ENCODE measurements at places on chromosomes 5 and 9. TPM values are rescaled to one million over a fixed set of nuclear protein-coding genes. Genes with fewer than 3 reads are reported as not detected.
A peak's percentile ranks its signal among the peaks of the same experiment; 100 is the strongest.

GRCh38 chr5:79859588-79859987, 131.5 kb downstream of the MTX3 start:
- peak; percentile 74 for DNase-seq

DNA sequence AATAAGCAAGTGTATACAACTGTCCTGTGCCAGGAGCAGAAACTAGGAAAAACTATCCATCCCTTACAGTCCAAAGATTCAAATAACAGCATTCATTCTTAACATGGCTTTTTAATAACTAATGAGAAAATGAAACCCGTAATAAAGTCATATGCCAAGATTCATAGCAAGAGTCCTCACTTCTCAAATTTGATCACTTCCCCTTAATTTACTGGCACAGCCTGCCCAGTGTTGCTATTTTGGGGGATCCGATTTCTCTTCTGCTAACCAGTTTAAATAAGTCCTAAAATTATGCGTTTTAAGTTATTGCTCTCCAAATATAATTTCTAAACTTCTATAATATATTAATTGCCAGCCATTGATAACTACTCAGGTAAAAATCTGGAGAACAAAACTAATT, 177.0 kb upstream of the PTGER4 start:
- no peak for DNase-seq

- DNase-seq: no peak
These were observed 14.7 kb upstream of the MLANA start for GRCh38 chr9:5876026-5876425.

HK3 gene
- polyA plus RNA-seq: 2.0 TPM

FCN2 gene
- polyA plus RNA-seq: 2.8 TPM

- DNase-seq: peak; percentile 8
These were observed 56.2 kb downstream of the CNTLN start for GRCh38 chr9:17191082-17191481.

DNA sequence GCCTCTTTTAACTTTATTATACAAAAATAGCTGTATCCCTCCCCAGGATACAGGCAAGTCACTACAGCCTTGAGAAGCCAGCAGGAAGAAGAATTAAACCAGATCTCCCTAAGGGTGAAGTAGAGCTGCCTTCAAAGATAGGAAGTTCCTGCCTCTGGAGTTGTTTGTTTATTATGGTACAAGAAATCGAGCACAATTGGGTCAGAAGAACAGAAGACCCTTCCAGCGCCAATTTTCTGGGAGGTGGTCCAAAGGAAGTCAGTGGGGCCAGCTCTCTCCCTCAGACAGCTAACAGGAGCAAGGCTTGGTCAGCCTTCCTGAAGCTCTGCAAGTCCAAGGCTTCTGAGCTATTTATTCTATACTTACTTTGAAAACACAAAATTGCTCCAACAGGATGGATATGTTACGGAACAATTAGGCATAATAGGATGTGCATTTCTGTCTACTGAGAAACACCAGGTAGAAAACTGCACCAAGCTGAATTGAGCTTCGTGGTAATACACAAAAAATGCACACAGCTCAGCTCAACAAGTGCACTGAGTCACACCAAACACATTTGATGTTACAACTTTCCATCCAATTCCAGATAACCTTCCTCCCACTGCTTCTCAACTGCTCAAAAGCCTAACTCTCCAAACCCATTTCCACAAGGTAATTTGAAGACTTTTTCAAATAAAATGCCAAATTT, 16.0 kb downstream of the SERINC5 start:
- DNase-seq: no peak

GRCh38 chr5:137617528-137618205, 118.2 kb downstream of the KLHL3 start:
- no peak for DNase-seq

DNA sequence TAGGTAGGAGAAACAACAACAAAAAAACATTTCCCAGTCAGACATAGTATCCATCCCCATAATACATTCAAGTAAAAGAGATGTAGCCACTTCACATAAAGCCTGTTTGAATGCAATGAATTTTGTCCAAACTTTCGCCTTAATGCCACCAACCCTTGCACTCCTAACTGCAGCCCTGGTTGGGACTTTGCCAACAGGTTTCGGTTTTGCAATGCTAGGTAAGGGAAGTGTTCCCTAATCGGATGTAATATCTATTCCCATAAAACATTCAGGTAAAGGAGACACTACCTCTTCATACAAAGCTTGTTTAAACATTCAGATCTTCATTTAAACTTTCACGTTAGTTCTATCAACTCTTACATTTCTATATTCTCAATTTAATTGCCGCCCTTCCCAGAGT, 336.1 kb downstream of the DRD1 start:
- no peak for DNase-seq

DNA sequence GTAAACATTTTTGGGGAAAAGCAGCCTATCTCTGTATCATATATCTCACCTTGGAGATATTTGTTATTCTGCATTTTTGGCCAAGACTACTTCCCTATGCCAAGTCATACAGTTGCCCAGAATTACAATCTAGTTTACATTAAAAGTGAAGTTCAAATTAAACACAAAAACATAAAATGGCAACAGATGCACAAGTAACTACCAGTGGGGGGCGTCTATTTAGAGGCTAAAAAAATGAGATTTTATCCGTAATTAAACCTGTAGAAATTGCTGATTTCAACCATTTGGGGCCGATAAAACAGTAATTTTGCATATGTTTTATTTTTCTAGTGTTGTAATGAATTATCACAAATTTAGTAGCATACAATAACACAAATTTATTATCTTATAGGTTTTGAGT, 787.1 kb upstream of the CHD1 start:
- DNase-seq: no peak

DNA sequence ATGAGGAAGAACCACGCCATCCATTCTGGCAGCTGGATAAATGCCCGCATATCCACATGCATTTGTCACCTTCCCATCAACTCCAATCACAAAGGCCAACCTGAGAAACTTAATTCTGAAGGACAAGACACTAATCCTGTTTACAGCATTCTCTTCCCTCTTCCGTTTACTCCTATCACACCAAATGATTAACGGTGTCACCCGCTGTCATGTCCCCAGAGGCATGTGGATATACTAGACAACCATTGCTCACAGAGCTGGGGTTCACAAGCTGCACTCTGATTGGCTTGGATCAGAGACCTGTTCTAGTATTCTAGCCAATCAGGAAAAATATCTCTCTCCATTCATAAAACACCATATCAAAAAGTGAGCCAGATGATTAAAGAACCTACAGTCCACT, 3.6 kb downstream of the MACROH2A1 start:
- DNase-seq: no peak

SPINK6 gene
- not detected for polyA plus RNA-seq

DNA sequence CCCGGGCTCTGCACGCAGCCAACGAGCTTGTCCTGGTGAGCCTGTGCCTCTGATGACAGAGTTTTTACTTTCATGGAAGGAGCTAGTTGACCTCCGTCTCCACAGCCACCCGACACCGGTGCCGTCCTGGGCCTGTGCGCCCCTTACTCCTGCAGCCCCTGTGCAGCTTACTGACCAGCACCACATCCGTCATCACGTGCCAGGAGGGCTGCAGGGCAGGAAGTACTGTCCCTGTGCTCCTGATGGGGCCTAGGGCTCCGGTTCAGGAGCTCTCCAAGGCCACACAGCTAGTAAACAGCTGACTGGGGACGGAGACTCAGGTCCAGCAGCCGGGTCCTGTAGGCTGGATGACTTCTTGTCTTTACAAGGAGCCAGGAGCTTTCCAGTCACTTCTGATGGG, 10.2 kb downstream of the STKLD1 start:
- no peak for DNase-seq

DNA sequence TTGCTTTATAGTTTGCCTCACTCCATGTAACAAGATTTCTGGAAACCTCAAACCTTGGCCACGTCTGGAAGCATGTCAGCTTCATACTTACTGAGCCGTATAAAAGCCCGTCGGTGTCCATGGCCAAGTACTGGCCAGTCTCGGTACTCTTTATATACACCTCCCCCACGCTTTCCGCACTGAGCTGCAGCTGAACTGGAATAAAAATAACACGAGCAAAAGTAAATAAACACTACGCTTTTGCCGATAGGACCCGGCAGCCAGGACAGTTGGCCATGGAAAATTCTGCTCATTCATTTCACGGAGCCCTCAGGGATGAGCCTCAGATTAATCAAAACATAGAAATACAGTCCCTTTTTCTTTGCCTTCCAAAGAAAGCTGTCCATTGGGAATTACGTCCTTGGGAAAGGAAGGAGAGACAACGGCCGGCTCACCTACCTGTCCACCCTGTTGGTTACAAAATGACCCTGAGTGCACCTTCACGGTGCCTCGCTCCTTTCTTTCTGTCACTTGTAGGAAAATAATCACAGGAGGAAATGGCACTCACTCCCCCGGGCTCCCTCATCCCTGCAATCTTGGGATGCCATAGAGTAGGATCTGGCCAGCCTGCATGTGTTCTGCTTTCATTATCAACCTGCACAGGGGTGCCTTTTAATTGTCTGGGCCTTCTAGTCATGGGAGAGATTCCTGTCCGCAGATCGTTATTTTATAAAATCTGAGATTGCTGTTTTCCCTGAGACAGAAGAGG, 85.1 kb downstream of the FGF1 start:
- peak; percentile 77 for DNase-seq

GRCh38 chr9:3736161-3736560, 210.4 kb upstream of the RFX3 start:
- no peak for DNase-seq

ELAVL2 gene
- polyA plus RNA-seq: 0.19 TPM

SPATA31C1 gene
- not detected for polyA plus RNA-seq

CDX1 gene
- 0.39 TPM for polyA plus RNA-seq

- DNase-seq: no peak
These were observed 16.8 kb upstream of the ATP6V1G1 start for GRCh38 chr9:114570742-114571141.

DNA sequence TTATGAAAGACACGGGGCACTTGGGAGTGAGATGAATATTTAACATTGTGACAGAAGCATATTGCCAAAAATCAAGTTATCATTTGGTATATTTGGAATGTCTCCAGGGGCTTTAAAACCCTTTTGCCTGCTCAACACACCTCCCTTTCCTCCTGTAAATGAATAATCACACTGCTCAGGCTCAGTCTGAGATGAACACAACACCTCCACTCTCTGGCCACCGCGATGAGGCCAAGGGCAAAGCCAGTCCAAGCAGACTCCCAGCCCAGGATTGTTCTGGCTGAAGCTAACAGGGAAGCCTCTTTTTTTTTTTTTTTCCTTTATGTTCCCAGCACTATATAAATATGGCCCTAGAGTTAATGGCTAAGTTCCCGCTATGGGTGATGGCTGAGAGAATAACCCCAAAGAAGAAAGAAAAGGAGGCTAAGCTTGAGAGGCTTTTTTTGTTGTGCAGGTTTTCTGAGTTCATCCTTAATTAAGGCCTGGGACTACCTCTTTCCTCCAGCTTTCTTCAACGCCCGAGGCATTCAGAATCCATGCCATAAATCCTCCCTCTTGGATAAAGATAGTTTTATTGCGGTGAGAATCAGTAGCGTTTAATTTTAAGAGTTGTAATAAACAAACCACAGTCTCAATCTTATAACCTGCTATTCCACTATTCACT, 10.5 kb upstream of the ERAP1 start:
- peak; percentile 22 for DNase-seq

DNA sequence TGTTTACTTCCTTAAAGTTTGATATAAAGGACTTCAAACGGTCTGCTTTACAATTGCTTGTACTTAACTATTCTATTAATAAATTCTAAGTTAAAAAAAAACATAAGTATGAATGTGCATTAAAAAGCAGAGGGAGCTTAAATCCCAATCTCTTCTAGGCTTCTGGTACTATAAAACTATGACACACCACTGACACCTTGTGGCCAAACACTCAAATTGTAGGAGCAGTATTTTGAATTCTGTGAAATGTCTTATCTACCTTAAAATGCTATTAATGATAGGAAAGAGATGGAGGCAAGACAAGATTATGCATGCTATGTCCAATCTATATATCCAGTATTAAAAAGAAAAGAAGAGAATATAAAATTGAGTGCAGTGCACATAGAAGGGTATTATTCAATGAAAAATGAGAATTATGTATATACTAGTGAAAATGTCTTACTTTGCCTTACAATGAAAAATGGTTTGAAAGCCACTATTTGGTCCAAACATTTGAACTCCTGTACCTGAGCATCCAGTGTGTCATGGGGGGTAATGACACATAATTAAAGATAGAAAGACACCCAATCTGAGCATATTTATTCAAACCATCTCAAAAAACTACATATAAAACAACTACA, 87.6 kb downstream of the ERP44 start:
- no peak for DNase-seq

GRCh38 chr5:178305801-178306200, 73.2 kb upstream of the PHYKPL start:
- DNase-seq: peak; percentile 54

- no peak for DNase-seq
These were observed 62.2 kb downstream of the RANBP17 start for GRCh38 chr5:170923910-170924620.

- no peak for DNase-seq
These were observed 98.0 kb downstream of the SLC25A46 start for GRCh38 chr5:110836851-110837250.

DNA sequence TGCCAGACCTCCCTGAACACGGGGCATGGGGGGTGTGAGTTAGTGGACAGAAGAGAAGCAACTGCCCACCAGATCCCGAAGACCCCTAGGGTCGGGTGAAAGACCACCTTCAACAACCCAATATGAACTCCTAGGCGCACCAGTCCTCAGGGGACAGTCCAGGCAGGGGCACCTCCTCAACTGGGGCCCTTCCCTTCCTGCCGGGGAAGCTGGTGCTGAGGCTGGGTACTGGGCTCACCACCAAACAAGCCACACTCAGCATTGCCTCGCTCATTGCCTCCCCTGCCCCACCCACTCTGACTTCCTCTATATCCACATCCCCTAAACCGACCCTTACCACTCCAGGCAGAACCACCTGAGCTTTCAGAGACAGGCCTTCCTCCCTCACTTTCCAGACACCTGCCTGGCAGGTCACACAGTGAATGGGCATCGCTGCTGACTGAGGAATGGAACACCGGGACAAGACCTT, 42.5 kb downstream of the SEMA4D start:
- DNase-seq: no peak

GRCh38 chr5:158292981-158293380, 434.0 kb upstream of the CLINT1 start:
- no peak for DNase-seq

PHYHD1 gene
- polyA plus RNA-seq: 122 TPM

- DNase-seq: no peak
These were observed 179.9 kb downstream of the PCSK1 start for GRCh38 chr5:96253140-96253539.

- DNase-seq: no peak
These were observed 18.9 kb downstream of the RPS23 start for GRCh38 chr5:82259172-82259800.

- no peak for DNase-seq
These were observed 2.8 kb downstream of the HSPA5 start for GRCh38 chr9:125238127-125238914.

All from kidney (tissue), 22 donors.